Effector CD4-positive, alpha-beta T cell (primary cell): ENCODE measurements at places on chromosomes 11 and 22.

DNA sequence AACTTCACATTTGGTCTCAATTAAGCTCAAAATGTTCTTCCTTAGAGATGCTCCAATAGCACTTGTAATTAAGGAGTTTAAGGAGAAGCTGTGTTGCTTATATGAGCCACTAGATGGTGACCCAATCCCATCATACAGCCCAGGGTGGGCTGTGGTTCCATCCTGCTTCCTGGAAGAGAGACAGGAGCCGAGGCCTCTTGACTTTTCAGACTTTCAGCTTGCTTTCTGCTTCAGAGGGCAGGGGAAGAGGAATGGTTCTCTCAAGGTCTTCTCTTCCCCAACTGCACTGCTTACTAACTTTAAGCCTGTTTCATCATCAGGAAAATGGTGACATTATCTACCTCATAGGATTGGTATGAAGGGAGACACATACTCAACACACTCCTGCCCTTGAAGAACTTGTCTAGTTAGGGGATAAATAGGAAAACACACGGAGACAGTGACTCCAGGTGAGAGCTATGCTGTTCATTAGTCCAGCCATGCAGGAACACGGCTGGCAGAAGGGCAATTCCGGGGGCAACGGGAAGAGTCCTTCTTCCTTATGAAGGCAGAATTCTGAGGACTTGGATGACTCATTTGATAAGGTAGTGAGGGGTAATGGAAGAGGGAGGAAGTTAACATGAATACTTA, 20.1 kb downstream of the TMEM218 start:
- no peak for DNase-seq

- no peak for DNase-seq
These were observed 68.5 kb downstream of the ARFGAP2 start for GRCh38 chr11:47108214-47108613.

DNA sequence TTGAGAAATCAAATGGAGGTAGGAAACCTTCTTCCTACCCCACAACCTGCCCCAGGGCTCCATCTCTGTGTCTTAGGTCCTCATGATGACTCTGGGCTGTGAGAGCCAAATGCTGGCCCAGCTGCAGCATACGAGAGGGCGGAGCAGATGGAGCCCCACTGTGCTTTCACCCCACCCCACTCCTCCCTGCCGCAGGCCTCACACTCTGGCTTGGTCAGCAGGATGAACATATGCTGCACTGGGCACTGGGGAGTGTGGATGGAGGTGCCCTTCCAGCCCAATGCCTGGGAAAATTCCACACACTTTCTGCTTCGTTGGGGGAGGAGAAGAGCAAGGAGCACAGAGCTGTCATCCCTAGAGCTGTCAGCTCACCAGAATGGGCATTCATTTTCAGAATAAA, 271.6 kb upstream of the CADM1 start:
- no peak for DNase-seq

GRCh38 chr11:57313071-57313787, 11.5 kb downstream of the TNKS1BP1 start:
- no peak for DNase-seq

GRCh38 chr11:31821235-31821764, 10.2 kb upstream of the PAX6 start:
- DNase-seq = no peak

- DNase-seq = no peak
These were observed 176.2 kb upstream of the FAT3 start for GRCh38 chr11:92048415-92048814.

DNA sequence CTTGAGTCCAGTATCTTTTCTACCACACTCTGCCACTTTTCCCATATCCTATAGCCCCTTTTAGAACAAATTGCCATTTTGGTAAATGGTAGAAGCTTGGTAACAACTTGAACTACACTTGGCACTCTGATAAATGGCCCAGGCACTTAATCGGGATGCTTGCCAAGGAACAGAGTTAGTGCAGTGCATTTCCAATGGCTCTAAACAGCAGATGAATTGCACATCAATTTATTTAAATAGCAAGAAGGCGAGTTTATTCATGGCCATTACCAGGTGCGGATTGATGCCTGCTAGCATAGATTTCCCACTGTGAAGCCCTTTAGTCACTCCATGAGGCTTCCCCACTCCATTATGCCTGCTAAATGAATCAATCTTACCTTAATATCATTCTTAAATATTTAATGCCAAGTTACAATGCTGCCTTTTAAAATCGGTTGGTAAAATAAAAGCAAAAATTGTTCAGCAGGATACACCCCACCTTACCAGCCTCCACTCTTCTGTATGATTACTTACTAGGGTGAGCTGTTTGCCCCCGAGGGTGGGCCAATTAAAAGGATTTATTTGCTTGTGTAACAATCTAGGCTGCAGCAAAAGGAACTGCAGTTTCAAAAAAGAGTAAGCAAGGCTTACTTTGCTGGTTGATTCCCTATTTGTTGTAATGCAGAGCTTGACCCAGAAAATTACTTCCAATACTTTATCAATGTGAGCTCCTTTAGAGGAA, 136.0 kb upstream of the ARHGAP42 start:
- no peak for DNase-seq

GRCh38 chr22:35506259-35506570, 34.4 kb upstream of the RASD2 start:
- DNase-seq = no peak

DNA sequence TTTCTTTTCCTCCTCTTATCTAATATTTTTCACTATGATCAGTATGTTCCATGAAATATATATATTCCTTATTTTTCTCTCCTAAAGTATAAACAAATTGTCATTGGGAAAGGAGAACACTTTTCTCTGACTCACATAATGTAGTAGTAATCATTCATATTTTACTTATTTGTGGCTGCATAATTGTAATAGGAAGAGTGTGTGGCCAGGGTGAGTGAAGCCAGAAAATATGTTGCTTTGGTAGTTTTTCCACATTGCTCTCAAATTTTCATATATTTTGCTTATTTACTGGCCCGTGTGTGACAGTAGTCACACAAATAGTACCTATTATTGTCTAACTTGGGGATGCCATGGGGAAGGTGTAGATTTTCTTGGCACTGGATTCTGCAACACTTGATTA, 172.1 kb downstream of the DYNC2H1 start:
- no peak for DNase-seq

- no peak for DNase-seq
These were observed 14.9 kb upstream of the MIEF1 start for GRCh38 chr22:39486951-39487825.

- no peak for DNase-seq
These were observed 9.5 kb upstream of the MS4A4E start for GRCh38 chr11:60252213-60253108.

DNA sequence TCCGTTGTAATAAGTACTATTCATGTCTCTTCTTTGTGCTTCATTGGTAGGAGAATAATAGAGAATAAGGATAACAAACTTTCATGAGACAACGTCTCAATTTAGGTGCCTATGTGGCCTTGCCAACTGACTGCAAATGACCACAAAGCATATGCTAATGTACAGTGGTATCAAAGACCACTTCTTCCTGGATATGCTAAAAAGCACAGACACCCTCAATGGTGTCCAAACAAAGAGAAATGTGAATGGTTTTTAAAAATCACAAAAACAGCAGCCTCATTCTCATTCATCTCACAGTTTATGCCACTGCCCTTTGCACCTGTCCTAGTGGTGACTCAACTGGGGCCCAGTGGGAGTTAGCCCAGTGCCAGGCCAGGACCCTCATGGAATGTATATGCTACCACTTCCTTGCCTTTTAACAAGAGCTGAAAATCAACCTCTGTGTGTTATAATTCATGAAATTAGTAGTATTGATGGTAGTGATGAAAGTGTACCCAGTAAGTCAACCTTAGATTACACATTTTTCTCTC, 65.2 kb upstream of the MTMR2 start:
- no peak for DNase-seq

DNA sequence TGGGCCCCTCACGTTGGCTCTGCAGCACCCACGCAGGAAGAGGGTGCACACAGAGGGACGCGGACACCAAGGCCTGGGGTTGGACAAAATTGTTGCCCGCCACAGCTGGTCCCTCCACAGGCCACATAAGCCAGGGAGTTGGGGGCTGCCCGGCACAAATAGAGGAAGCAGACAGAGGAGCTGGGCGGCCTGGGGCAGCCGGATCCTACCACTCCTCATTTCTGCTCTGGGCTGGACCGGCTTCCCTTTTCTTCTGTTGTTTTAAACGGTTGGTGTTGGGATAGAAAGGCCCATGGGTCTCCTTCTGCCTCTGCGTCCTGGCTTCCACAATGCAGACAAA, 36.4 kb upstream of the LINC01488 start:
- DNase-seq = no peak

- no peak for DNase-seq
These were observed 72.6 kb upstream of the PARVG start for GRCh38 chr22:44108076-44108475.

DNA sequence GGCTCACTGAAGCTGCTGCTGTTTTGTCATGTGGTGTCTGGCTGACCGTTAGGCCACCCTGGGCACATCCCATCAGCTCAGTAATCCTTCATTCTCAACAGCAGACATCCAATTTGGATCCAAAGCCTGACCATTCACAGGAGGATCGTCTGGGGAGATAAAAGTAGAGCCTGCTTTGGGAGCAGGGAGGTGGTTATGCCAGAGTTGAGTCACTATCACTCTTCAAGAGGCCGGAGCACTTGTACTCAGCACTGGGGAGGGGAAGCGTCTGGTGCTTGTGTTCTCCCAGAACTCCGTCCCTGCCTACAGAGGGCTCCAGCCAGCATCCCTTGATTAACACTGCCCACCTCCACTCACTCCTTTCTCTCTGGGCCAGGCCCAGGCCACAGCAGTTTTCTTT, 382.6 kb downstream of the OPCML start:
- no peak for DNase-seq

- no peak for DNase-seq
These were observed 82.1 kb downstream of the OTOG start for GRCh38 chr11:17629113-17629512.

- no peak for DNase-seq
These were observed 38.8 kb upstream of the PHF21A start for GRCh38 chr11:46160100-46160499.

GRCh38 chr11:38646382-38646781, 2048.3 kb upstream of the RAG2 start:
- DNase-seq = no peak

DNA sequence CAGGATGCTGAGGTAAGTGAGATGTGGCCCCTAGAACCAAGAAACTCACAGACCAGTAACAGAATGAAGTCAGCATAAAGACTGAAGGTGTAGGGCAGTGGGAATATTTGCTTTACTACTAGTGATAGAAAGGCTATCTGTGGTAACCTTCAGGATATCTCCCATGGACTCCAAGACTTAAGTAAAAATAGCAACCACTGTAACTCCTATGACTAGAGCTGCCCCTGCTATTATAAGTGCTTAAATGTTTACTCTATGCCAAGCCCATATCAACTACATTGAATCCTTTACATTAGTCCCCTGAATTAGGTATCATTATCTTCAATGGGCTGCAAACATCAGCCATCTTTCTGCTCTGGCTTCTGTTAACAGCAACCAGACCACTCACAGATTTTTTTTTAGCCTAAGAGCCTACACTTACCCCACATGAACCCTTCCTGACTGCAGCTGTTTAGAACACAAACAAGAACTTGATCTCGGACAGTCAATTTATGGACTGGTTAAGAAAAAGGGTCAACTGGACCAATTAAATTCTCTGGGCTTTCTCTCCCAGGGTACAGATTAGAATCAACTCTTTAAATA, 335.1 kb upstream of the API5 start:
- DNase-seq = no peak

DNA sequence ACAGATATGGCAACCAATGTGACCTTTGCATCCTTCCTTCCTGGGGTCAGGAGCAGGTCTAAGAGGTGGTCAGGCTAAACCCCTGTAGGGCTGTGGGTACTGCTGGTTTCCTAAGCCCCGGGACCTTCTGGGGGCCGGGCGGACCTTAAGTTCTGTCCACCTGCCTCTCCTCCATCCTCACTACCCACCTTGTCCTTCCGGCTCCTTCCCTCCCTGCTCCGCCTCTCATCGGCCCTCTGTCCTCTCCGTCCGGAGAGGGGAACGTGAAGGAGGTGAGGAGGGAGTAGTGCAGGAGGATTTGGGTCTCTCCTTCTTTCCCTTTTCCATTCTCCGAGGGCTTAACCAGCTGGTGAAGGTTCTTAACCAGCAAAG, 28.3 kb upstream of the PARVB start:
- DNase-seq = no peak

- DNase-seq = no peak
These were observed 8.2 kb downstream of the GP1BB start for GRCh38 chr22:19731361-19732135.

DNA sequence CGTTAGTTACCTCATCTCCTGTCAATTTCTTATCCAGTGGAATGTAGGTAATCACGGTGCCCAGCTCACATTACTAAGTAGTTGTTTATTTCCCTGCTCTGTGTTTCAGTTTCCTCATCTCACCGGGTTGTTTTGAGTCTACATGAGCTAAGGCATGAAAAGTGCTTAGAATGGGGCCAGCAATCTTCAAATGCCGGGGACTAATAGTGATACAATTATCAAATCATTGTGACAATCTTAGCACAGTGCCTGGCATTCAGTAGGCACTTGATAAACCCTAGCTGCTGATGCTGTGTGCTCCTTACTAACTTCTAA, 53.3 kb upstream of the CD5 start:
- DNase-seq = no peak

DNA sequence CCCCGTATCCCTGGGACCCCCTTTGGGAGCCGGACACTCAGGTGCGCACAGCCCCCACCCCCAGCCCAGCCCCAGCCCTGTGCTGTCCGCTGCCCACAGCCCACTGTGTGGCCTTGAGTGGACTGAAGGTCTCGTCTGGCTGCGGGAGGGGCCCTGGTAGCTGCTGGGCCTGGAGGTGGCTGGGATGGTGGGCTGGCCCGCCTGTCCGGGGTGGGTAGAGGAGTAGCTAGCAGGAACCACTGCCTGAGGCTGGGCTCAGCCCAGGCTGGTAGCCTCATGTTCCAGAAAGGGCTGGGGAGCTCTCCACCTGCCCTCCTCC, 4.6 kb upstream of the MUC6 start:
- no peak for DNase-seq

DNA sequence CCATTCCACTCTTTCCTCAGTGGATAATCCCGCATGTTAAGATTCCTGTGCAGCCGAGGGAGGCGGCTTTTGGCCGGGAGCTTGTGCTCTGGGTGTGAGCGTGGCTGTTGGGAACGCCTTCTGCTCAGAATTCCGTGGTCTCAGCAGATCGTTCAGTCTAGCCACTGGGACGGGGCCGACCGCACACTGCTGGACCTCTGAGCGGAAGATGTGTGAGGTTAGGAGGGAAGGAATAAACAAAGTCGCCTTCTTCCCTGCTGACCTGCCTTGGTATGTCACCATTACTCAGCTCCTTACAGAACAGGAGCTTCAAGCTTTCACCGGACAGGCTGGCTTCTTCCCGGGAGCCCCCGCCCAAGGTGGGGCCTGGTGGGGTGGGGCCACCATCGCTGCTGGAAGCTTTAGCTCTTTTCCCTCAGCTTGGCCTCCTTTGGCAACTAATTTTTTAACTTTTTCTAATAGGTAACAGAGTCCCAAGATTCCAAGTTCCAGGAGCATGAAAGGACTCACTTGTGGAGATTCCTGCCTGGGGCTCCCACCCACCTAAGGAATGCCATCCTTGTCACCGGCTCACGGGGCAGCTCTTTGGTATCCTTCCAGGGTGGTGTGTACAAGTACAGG, 22.5 kb upstream of the SEPTIN5 start:
- no peak for DNase-seq

GRCh38 chr11:128246364-128246801, 341.0 kb downstream of the ETS1 start:
- DNase-seq = no peak
